Activated naive CD4-positive, alpha-beta T cell treated with anti-CD3 and anti-CD28 coated beads, Interleukin-2, amount 10 ng/mL, durations not matched to agents 7 days and 5 days (primary cell): ENCODE measurements at places on chromosomes 6 and 20.

GRCh38 chr6:142569676-142570075 lies 267.9 kb downstream of the ADGRG6 start:
- no peak for DNase-seq

DNA sequence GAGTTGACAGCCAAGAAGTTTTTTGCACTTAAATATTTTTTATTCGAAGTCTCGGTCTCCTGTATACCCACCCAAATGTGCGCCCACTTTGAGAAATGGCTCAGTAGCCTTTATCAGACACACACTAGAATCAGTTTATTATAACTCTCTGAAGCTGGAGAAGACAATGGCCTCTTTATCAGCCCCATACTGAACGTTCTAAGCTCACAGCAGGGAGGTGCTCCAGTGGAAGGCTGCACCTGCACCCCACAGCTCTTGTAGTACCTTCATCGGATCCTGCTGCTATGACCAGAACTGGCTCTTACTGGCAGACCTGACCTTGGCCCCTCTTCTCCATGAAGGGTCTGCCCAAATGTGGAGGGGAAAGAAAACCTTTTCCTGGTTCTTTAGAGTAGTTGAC lies 165.0 kb upstream of the SCGN start:
- no peak for DNase-seq

DNA sequence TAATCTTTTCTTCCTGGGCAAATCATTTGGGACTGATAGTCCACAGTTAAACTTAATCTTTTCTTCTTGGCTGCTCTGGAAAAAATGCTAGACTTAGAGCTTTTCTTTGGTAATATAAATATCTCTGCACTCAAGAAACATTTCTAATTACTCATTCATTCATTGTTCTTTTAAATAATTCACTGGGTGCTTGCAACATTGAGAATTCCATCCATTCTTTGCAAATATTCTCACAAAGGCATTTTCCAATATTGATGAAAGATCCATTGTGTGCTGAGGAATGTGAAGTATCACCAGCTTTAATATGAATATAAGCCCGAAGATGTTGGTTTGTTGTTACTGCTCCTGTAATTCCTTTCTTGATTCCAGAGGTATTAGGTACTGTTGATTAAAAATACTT lies 38.4 kb downstream of the AKAP7 start:
- no peak for DNase-seq

DNA sequence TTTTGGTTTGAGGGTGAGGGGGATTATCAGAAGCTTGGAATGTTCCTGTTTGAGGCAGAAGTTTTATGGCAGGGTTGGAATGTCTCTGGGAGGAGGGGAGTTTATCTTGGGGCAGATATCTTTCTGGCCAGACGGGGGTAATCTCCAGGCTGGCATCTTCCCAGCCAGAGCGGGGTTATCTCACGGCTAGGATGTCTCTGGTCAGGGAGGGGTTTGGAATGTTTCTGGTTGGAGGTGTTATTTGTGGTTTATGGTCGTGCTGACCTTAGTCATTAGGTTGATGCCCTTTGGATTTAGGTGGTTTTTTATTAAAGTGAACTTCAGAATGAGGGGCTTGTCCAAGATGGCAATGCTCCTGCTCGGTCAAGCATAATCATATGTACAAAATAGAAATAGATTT lies 14.8 kb downstream of the PGK2 start:
- DNase-seq, result no peak

GRCh38 chr20:45823949-45824835 lies 2.9 kb downstream of the TNNC2 start:
- peak; percentile 72 for DNase-seq

GRCh38 chr20:5636841-5637240 lies 113.4 kb upstream of the SHLD1 start:
- no peak for DNase-seq

- no peak for DNase-seq
Measured at GRCh38 chr20:25178563-25179438, 16.7 kb upstream of the ENTPD6 start.

DNA sequence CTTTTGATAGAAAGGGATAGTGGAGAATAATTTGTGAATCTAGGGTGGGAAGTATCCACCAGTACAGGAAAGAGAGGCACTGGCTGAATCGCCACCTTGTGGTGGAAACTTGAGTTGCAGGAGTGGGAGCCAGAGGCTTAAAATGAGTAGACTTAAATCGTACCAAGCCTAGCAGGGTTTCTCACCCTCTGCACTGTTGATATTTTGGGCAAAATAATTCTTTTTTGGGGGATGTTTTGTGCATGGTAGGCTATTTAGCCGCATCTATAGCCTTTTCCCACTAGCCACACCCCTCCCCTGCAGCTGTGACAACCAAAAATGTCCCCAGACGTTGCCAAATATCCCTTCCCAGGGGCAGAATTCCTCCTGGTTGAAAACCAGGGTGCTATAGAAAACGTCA lies 119.1 kb downstream of the DHX35 start:
- DNase-seq, result peak; percentile 89

DNA sequence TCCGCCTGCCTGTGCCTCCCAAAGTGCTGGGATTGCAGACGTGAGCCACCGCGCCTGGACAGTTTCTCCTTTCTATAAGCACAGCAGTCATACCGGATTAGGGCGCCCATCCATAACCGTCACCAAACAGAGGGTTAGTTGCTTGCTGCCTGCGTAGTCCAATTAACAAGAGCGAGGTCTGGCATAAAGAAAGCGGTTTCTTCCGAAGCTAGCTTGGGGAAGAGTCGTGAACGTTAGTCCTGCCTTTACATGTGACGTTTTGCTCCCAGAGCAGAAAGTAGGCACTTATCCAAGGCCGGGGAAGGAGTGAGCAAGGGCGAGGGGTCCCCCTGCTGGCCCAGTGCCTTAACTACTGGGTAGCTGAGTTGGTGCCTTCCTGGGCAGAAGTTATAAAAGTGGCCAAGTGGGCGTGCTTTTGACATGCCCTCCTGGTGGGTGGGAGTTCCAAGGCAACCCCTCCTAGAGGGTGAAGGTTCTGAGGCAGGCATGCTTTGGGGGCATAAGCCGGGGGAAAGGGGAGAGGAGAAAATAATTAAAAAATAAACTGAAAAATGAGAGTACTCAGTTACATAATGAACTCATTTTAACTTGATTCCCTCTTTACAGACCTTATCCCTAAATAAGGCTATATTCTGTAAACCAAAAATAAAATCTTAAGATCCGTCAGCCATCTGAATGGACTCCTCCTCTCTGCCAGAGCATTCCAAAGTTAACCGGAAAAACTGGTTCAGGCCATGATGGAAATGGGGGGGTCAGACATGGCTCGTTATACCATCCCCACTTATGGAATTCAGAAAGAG lies 88.0 kb downstream of the FAM217A start:
- DNase-seq, result peak; percentile 80

- no peak for DNase-seq
Measured at GRCh38 chr6:47241742-47242482, 67.8 kb downstream of the TNFRSF21 start.

DNA sequence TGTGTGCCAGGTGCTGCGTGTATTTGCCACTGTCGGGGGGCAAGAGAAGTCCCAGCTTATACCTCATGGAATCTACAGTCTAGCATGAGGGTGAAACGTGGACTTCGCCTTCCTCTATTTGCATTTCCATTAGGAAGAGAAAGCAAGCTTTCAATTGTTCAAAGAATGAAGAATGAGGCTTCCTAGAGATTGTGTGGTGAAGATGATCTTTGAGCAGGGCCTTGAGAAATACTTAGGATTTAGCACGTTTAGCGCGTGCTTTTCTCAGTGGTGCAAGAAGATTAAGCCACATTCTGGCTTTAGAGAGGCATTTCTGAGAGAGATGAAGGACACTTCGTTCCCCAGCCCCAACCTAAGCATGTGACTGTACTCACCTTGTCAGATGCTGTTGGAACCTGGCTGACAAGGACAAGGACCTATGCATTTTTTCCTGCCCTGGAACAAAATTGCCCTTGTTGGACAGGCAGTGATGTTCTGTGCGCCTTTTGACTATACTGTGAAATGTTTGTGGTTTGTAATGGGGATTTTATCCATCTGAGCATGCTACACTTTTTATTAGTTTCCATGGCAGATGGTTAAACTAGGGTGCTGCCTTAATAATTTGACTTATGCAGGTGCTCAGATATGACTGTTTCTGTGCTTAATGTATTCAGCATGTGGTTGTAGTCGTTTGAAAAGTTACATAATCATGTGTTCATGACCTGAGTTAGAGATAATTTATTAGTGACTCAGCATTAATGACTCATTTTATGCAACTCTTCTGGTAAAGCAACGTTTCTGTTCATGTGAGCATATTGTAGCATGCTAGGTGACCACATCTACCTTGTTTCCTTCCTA lies 10.7 kb downstream of the TULP4 start:
- no peak for DNase-seq

- no peak for DNase-seq
Measured at GRCh38 chr20:63409834-63410435, 48.8 kb upstream of the CHRNA4 start.

- no peak for DNase-seq
Measured at GRCh38 chr20:10954908-10955580, 281.2 kb upstream of the JAG1 start.

DNA sequence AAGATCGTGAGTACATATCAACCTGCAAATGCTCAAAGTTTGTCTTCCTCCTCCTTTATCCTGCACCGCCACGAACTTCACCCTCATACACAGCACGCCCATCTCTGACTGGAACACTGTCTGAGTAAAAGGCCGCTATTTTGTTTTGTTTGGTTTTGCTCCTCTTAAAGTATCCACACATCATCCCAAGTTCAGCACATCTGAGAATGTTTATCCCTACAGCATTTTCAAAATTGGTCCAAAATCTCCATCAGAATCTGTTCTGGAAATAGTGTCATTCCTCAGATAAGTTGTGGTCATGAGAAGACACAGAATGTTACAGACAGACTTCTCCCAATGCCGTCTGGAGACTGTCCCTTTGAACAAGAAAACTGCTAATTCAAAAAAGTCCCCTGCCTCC lies 251.6 kb upstream of the ARID1B start:
- no peak for DNase-seq

GRCh38 chr6:167495506-167496401 lies 170.9 kb downstream of the TTLL2 start:
- DNase-seq, result no peak

- no peak for DNase-seq
Measured at GRCh38 chr6:130681028-130681427, 146.2 kb upstream of the SMLR1 start.

GRCh38 chr6:72216222-72217068 lies 330.1 kb downstream of the RIMS1 start:
- DNase-seq, result no peak

- no peak for DNase-seq
Measured at GRCh38 chr6:91886183-91886795, 1299.4 kb upstream of the MAP3K7 start.

DNA sequence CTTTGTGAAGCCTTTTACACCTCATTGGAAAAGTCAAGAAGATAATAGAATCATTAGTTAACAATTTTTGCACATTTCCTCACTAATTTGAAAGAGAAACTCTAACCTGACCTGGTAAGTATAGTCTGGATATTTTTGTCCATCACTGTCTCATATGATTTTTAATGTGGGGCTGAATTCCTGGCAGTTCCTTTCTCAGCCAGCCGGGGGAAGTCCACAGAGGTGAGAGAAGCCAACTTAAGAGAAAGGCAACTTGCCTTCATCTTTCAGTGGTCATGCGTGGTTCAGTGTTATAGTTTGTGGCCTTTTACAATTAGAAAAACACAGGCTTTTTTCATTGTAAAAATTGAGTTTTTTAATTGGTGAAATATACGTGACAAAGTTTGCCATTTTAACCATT lies 80.6 kb downstream of the CDYL start:
- no peak for DNase-seq

DNA sequence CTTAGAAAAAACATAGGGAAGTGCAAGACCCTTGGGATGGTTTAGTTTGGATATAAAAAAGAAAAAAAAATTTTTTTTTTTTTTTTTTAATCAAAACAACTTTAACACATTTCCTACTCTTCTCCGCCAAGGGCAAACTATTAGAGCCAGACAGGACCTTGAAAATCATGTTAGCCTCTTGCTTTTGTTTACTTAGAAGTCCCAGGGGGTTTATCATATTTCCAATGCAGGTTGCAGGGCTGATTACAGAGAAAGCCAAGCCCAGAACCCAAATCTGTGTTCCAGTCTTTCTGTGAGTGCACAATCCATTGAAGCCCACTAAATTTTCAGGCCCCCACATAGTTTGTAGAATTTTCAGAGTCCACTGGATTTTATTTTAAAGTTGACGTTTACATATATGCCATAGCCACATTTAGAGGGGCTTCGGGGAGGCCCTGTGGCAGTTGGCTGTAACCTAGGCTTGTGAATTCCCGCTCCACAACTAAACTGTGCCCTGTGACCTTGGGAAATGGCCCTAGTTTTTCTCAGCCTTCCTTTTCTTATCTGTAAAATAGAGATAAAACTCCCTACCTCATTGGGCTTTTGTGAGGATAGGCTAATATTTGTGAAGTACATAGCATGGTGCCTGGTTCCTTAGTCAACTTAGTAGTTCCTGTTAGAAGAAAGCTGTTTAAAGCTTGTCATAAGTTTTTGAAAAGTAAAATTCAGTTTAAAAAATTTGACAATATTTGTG lies 55.7 kb downstream of the NCOA7 start:
- no peak for DNase-seq

DNA sequence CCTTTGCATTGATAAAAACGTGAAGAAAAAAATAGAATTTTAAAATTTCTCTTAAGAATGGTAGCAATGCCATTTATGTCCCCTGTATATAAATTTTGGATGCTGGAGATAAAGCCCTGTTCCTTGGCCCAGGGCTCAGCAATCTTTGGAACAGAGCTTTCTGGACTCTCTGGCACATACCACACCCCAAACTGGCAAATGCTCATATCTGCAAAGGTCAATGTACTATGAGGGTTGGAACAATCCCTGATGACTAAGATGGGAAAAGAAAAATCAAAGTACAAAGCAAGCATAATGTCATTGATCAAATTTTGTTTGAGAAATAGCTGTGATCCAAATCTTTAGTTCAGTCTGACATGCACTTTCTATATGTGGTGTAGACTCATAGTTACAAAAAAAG lies 158.1 kb upstream of the HCRTR2 start:
- DNase-seq, result no peak

DNA sequence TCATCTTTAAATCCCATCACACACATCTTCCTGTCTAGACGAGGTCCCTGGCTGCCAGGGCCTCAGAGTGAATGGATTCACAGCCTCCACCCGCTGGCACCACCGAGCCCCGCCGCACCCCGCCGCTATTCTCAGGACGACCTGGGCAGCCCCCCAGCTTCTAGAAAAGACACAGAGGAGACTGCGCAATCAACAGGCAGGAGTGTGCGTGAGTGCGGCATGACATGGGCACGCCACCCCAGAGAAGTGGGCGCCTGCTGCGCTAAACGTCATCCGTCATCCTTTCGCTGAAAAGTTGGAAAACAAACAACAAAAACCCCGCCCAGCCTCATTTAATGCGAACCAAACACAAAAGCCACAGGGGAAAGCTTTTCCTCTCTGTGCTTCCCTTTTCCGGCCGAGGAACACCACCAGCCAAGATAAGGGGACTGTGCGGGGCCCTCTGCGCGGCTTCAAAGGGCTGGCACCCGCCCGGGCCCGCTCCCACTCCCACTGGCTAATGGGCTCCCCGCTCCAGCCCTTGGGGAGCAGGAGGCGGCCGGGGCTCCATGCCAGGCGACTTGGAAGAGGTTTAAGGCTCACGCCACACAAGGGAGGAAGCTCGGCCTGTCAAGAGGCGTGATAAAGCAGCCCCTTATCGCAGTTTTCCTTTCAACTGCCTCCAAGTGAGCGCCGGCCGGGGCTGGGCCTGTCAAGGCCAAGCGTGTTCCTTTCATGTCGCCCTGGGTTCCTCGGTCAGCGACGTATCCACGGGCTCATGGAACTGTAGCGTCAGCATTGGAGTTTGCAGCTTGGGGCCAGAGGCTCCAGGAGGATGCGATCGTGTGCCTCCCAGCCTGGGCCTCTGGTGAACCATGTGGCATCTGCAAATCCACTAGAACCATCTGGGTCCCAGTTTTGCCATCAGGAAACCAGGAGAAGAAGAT lies 50.1 kb downstream of the NFATC2 start:
- no peak for DNase-seq

- DNase-seq, result no peak
Measured at GRCh38 chr20:49006446-49006980, 39.6 kb upstream of the CSE1L start.
